ENCODE measurements at places on chromosomes 3 and 15.

DNA sequence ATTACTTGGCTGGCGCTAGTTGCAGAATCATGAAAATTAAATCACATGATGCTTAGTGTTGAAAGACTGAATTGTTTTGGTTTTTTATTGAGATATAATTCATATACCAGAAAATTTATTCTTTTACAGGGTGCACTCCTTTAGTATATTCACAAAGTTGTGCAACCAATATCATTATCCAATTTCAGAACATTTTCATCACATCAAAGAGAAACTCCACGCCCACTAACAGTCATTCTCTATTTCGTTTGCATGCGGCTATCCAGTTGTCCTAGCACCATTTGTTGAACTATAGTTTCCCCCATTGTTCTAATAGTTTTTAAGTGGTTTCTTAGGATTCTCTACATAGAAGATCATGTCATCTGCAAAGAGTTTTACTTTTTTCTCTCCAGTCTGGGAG is 3.7 kb downstream of the EHD4 start:
- no peak for DNase-seq

- no peak for DNase-seq
These were observed 46.6 kb downstream of the LARS2 start for GRCh38 chr3:45434996-45435395.

GRCh38 chr3:76264496-76264895 is 479.1 kb upstream of the ZNF717 start:
- DNase-seq, result no peak

DNA sequence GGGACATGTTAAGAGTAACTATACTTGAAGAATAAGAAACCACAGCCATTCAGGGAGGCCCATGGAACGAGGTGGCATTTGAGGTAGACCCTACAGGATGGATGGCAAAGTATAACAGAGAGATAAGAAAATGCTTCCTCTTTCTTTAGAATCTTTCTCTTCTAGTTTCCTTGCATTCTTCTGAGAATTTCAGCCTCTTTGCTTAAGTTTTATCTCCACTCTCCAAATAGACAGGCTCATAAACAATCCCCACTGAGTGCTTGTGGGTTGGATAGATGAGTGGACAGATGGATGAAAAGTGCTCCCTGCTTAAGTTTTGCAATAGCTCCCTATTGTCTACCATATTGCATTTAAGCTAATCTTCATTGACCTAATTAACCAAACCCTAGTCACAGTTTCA is 103.7 kb downstream of the MEX3B start:
- peak; percentile 89 for DNase-seq

GRCh38 chr15:25366058-25366457 is 72.8 kb downstream of the UBE3A start:
- no peak for DNase-seq

- DNase-seq, result no peak
These were observed 507 bp upstream of the JMJD7 start for GRCh38 chr15:41827290-41827879.

All from NCI-H524 treated with DMSO at 0.1 percent for 48 hours (cell line).